SK-MEL-5 (cell line): ENCODE measurements at places on chromosomes 16 and 17. TPM values are rescaled to one million over a fixed set of nuclear protein-coding genes. Genes with fewer than 3 reads are reported as not detected.

- DNase-seq: no peak
Measured at GRCh38 chr16:10312784-10313724, 72.8 kb upstream of the ATF7IP2 start.

DNA sequence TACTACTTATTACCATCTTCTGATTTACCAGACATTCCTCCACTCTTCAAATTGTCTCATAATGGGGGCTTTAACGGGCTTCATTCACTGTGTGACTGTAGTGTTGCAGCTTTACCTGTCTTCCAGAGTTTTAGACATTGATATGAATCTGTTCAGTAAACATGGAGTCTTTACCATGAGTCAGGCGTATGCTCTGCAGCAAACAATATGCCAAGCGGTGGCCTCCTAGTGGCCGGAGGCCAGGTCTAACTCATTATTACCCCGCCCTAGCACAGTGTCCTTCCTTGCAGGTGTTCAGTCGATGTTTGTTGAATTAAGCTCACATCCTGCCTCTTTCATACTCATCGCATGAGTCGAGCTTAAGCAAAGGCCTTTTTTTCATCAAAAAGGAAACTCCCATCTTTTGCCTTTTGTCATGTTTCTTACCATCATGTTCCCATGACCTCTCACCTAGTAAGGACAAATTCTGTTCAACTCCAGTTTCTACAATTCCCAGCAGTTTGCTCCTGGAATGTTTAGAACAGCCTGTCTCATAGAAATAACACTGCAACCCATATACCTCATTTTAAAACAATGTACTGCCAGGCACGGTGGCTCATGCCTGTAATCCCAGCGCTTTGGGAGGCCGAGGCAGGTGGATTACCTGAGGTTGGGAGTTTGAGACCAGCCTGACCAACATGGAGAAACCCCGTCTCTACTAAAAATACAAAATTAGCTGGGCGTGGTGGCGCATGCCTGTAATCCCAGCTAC, 39.4 kb downstream of the TUBD1 start:
- DNase-seq: peak; percentile 44

The CCL16 gene
- total RNA-seq: not detected in 2 replicates

The DLG4 gene
- total RNA-seq: 3.7 and 3.9 TPM in 2 replicates

The KRT17 gene
- not detected in 2 replicates for total RNA-seq

- no peak for DNase-seq
Measured at GRCh38 chr16:27803775-27804549, 254.0 kb downstream of the KATNIP start.

The MT1G gene
- not detected in 2 replicates for total RNA-seq

DNA sequence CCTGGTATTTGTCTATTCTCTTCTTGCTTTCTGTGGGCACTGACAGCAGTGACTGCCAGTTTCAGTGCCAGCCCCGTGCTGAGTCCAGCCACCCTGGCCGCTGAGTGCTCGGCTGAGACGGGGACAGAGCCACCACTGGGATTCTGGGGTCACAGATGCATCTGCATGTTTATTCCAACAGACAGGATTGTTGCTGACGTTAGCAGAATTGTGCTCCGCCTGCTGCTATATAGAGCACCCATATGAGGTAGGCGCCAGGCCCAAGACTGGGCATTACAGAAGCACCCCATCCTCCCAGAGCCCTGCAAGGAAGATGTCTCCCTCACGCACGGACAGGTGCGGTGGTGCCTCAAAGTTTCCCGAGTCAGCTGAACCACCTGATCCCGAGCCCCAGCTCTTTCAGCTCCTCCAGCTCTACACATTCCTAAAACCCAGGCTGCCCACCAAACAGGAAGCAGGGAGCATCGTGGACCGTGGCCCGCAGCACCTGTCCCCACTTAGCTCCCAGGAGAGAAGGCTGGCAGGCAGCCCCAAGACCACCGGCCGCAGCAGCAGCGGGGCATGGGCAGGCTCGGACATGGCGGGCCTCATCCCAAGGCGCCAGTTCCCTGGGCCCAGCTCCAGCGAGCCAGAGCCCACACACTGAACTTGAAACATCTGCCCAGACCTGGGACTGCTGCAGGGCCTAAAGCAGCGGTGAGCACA, 44.9 kb upstream of the RASD1 start:
- DNase-seq: no peak

- DNase-seq: no peak
Measured at GRCh38 chr17:27240086-27240801, 53.7 kb upstream of the WSB1 start.

DNA sequence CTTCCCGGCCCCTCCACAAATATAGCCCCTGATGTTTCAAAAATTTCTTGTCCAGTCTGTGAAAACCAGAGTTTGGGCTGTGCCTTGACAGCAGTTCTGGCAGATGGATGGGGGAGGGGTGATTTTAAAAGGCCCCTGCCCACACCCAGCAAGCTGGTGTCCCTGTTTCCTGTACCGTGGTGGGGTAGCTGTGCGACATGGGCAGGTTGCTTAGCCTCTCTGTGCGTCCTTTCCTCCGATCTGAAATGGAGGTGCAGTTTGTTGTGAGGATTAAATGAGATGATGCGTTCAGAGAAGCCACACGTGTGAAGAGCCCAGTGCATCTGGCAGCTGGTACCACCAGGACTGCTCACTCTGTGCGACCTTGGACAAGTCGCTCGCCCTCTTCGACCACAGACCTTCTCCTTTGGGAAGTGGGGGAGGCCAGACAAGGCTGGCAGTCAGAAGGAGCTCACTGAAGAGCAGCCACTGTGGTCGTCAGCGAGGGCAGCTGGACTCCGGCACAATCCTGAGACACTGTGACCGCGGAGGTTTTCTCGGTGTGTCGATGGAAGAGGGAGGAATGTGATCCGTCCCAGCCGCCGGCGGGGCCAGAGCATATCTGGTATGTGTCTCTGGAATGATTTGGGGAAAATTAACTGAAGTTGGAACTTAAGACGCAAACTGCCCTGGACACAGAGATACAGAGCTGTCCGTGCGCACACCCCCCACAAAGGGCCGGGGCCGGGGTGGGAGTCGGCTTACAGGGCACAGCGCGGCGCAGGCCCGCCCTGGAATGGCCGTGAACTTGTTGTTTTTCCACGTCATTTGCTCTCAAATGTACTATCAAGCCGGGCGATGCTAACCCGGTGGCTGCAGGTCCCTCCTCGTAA, 721 bp upstream of the WFIKKN2 start:
- no peak for DNase-seq

GRCh38 chr16:74862743-74863244, 88.2 kb upstream of the FA2H start:
- DNase-seq: peak; percentile 69

The IL21R gene
- 0.29 and 0.61 TPM in 2 replicates for total RNA-seq

The MYH11 gene
- total RNA-seq: 0.03 TPM in 1 of 2 replicates, not detected in the other

DNA sequence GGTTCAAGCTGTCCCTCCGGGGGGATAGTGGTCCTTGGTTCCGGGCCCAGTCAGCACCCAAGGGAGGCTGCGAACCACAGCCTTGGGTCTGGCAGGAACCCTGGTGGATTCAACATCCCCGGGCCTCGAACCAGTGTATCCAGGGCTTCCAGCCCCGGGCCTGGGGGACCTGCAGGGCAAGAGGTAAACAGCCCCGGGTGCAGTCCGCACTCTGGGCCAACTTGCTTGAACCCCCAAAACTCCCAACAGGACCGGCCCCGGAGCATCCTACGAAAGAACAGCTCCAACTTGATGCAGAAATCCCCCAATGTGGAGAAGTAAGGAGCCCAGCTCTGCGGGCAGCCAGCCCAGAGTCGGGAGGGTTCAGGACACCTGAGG, 1.5 kb upstream of the NEURL4 start:
- DNase-seq: no peak

DNA sequence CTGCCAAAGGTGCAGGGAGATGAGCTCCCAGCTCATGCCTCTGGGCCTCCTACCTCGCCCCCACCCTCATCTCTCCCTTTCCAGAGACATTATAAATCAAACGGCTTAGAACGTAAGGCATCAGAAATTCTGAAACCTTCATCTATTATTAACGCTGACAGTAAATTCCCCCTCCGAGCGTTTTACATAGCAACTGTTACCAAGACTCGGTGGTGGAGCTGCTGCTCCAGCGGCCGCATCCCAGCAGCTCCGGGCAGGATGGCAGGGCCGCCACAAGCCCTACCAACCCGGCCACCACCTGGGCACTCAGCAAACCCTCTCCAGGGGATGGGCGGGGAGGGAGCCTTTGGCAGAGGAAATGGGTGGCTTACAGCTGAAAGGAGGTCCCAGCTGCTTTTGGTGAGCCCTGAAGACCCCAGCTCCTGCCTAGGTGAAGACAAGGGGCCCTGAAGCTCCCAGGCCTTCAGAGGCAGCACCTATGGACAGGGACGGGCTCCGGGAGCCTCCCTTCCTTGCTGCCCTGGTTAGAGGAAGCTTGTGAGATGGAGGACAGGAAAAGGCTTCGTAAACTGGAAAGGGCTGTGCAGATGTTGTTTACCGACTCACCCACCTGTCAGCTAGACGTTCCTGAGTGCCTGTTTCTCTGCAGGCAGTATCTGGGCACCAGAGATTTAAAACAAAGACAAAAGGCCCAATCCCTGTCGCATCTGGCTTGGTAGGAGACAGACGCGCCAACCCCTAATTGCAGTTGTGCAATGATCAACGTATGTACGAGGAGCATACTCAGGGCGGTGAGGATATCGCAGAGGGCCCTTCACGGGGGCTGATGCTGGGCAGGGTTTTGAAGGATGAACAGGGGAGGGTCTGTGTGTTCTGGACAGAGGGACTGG, 76.9 kb downstream of the RAI1 start:
- no peak for DNase-seq

DNA sequence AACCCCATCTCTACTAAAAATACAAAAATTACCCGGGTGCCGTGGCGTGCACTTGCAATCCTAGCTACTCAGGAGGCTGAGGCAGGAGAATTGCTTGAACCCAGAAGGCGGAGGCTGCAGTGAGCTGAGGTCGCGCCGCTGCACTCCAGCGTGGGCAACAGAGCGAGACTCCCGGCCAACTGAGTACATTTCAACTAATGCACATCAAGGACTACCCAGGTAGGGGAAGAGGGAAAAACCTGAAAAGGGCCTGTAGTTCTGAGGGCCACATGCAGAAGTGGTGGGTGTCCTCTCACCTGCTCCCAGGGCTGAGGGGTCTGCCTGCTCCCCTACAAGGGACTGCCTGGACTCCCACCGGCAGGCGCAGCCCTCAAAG, 584 bp upstream of the SLC16A5 start:
- DNase-seq: no peak

- DNase-seq: no peak
Measured at GRCh38 chr17:48373130-48373830, 56.7 kb downstream of the SKAP1 start.

- peak; percentile 98 for DNase-seq
Measured at GRCh38 chr17:8859027-8859803, 8.3 kb downstream of the PIK3R6 start.

DNA sequence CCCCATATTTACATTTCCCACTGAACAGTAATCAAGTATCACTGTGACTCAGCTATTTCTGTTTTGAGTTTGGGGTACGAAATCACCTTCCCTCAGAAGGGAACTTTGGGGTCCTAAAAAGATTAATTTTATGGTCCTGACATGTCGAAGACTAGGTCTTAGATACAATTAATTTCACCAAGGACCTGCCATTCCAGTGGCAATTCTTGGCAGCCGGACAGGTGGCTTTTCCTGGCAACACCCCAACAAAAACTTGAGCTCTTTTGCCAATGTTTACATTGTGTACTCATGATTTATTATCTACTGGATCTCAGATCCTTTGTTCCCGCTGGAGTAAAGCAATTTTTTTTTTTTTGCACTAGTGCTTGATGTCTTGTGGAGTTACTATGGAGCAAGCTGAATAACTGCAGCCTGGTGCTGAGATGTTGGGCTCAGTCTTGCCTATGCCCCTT, 14.4 kb downstream of the SLFN5 start:
- DNase-seq: no peak

DNA sequence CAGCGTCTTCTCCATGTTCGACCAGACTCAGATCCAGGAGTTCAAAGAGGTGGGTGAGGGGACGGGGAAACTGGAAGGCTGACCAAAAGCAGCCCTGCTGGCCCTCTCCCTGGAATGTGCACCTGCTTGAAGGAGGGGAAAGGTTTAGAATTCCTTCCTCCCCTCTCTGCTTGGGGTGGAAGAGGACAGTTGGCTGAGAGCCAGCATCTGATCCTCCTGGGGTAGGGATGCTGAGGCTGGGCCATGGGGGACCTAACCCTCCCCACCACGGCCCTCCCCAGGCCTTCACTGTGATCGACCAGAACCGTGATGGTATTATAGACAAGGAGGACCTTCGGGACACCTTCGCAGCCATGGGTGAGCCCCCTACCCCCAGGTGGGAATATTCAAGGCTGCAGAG, 1.3 kb downstream of the MYL11 start:
- no peak for DNase-seq

DNA sequence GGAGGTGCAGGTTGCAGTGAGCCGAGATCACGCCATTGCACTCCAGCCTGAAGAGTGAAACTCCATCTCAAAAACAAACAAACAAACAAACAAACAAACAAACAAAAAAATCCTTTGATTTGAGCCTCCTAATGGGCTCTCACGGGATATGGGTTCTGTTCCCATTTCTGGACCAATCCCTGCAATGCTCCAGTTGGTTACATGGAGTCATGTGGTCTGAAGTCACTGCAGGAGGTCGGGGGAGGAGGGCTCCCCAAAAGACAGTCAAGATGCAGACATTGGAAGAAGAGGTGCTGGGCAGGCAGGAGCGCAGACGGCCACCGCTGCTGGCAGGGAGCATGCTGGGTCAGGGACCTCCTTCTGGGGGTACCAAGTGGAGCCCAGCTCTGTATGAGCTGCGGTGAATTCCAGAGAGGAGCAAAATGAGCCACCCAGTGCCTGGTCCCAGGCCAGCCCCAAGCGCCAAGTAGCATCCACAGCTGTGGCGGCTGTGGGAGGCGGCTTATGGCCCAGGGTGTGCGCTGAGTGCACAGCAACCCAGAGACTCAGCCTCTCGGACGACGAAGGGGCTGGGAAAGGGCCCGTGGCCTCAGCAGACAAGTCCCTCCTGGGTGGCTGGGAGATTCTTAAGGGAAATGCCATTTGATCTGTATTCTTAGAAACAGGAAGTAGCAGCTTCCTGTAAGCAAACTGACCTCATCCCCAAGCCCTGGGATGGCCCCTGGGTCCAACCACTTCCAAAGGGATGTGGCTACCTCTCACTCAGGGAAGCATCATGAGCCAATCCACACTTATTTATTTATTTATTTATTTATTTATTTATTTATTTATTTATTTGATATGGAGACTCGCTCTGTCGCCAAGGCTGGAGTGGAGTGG, 19.6 kb upstream of the ATP2A3 start:
- DNase-seq: no peak

GRCh38 chr17:7046127-7046724, 2.3 kb upstream of the SLC16A11 start:
- no peak for DNase-seq

- DNase-seq: no peak
Measured at GRCh38 chr16:2498531-2499253, 15.1 kb upstream of the ATP6V0C start.

The DNAAF1 gene
- total RNA-seq: 0.16 and 0.63 TPM in 2 replicates

GRCh38 chr17:48630009-48630924, 4.1 kb upstream of the HOXB9 start:
- DNase-seq: no peak

GRCh38 chr16:31181102-31181830, 1.3 kb downstream of the FUS start:
- peak; percentile 52 for DNase-seq

GRCh38 chr17:45844695-45845375, at the start of gene SPPL2C:
TSS of gene SPPL2C (plus strand) at chr17:45844881. CDS start at chr17:45844907, 26 bp downstream.
- DNase-seq: no peak
